ENCODE measurements at places on chromosomes 2 and 18.

- no peak for DNase-seq
Measured at GRCh38 chr2:80329491-80329890, 24.9 kb upstream of the LRRTM1 start.

GRCh38 chr18:55018602-55019001, 59.3 kb upstream of the CCDC68 start:
- no peak for DNase-seq

GRCh38 chr2:217940261-217941220, 62.3 kb downstream of the TNS1 start:
- no peak for DNase-seq

DNA sequence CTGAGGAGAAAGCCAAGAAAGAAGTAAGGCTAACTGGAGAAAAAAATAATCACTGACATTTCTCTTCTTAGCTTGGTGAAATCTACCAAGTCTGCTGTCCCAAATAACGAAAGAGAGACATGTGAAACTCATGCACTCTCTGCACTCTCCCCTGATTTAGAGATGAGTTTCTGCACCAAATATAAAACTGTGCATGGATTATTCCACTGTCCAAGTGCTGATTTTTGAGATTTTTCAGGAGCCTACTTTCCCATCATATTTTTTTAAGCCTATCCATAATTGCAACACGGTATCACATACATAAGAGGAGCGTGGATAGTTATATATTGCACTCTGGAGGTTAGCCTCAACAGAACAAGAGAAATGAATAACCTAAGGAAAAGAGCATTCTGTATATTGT, 10.0 kb upstream of the RIT2 start:
- DNase-seq: no peak

DNA sequence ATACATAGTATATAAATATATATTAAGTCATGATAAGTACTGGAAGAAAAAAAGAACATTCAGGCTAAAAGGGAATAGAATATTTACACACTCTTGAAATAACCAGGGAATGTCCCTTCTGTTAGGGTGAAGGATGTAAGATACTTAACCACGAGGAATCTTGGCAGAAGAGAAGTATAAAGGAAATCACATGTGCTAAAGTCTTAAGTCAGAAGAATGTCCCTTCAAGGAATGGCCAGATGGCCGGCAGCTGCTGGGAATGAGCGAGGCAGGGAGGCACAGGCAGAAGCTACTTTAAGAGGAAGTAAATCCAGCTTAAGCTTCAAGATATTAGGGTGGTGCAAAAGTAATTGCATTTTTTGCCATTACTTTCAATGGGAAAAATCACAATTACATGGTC, 5.5 kb downstream of the CCDC102B start:
- DNase-seq: no peak

DNA sequence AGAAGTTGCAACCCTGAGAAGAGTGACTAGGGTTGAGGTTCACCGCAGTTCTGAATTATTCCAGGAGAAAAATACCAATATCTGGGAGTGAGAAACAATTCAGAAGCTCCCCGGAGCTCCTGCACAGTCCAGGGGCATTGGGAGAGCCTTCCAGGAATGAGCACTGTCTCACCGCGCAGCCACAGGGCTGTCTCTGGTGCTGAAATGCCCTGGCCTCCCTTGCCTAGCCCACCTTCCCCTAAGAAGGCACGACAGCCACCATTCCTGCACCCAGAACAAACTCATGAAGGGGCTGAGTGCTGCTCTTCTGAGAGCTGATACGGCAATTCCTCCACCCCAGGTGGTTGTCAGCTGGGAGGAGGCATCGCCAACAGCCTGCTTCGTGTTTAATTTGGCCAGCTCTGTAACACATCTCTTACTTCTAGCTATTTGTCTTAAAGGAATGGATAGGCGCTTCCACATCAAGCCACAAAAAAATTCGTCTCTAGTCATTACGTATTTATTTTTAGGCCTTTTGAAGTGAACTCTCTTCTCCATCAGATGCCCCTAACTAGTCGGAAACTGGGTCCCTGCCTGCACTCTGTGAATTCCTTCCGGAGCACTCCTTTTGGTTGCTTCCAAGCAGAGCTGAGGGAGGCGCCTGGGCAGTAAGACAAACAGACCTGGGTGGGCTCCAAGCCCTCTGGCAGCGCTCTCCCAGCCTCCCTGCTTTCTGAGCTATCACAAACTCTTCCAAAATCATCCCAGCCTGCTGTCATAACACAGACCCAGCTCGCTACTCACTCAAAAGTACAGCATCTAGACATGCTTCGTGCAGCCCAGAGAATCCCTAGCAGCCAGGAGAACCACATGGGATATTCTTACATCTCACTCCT, 120.5 kb upstream of the CCDC68 start:
- DNase-seq: no peak

DNA sequence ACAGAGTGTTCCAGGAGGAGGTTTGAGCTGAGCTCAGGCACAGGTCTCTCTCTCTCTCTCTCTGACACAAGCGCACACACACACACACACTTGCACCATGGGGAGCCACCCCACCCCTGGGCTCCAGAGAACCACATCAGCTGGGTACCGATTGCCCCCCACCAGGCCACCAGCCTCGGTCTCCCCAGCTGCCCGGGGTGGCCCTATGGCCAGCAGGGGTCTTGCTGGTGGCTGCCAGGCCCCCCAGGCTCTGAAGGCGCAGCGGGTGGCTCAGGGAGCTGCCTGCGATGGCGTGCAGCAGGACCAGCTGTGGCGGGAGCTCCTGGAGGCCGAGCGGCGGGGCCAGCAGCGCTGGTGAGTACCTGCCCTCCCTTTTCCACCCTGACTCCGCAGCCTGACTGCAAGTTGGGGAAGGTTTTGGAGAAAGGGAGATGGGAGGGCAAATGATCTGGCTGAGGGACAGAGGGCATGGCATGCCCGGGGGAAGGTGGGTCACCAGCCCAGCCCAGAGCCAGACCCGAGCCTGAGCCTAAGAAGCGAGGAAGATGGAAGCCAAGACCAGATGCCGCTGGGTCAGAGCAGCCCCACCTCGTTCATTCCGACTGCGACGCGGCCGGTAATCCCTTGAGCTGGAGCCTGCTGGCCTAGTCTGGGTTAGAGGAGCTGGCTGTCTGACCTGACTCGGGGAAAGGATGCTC, 21.9 kb upstream of the SLC66A3 start:
- no peak for DNase-seq

DNA sequence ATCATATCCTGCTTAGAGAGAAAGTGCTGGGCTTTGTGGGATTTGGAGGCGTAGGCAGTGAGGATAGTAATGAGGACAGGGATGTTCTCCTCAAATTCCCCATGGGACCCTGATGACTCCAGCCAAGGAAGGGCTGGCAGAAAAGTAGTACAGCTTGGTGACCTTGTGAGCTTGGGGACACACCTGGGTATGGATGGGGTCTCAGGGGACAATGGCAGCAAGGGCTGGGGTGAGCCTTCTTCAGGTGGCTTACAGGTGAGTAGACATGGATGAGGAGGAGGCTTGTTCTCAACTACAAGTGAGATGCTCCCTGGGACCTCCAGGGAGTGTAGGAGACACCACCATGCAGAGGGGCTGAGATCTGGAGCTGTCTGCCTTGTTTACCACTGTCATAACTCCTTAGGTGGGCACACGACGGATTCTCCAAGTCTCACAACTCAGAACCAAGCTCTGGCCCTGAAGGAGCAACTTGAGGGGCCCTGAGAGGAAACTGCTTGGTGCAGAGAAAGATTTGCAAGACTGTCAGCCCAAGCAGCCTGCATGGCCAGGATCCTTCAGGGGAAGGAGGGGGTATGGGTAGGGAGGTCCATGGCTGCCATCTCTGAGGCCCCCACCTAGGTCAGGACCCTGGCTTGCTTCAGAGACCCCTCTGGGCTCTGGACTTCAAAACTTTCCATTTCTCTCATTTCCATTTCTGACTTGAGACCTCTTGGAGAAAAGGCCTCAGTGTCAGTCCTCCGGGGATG, 262.8 kb downstream of the DYSF start:
- no peak for DNase-seq

DNA sequence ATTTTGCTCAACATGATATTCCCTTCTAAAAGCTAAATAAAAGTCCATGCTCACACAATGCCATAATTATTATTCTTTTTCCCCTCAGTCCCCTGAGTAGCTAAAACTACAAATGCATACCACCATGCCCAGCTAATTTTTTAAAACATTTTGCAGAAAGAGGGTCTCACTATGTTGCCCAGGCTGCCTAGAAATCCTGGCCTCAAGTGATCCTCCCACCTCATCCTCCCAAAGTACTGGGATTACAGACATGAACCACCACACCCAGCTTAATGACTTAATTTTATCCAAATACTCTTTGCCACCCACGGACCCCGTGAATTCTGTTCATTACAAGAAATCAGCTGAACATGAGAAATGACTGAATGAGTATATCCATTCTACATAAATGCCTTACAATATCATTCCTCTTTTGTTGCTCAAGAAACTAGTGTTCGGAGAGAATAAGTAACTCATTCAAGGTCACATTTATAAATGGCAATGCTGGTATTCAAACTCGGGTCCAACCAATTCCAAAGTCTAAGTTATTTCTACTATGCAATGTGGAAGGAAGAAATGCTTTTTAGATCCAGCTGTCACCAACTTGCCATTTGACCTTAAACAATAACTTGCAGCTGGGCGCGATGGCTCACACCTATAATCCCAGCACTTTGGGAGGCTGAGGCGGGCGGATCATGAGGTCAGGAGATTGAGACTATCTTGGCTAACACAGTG, 59.8 kb downstream of the NOL10 start:
- DNase-seq: no peak

DNA sequence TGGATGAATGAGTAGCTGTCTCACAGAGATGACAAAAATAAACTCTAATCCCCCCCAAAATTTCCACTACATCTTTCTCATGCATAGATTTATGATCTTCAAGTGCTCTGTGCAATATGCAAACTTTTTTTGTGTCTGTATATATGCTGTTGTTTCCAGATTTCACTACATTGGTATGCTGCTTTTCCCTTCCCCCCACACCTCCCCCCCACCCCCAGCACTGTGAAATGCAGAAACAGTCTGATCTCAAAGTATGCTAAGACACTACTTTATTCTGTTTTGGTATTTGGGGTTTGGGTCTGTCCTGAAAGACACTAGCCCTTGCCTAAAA, 524 bp upstream of the KLHL14 start:
- DNase-seq: no peak

DNA sequence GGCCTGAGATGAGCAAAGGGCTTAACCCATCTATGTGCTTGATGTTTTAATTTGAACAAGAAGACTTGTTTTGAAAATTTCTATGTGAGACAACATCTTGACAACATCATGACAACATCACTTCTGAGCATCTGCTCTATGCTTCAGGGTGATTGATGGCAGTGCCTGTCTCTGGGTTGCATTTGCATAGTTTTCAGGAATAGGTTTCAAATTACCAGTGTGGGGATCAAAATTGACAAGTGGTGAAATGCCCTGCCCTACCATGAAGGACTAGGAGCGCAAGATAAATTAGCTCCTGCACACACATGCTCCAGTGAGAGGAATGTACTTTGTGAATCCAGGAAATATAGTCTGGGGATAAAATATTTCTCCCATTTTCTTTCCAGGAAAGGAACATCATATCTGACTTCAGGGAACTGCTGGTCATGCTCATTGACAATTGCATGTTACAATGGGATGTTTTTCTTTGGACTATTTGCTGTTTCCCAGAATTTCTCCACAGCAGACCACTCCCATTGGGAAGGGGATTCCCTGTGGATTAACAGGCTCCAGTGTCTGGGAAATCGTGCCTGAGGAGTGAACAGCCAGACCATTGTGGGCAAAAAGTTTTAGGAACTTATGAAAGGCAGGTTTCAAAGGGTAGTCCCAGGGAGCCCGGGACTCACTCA, 45.3 kb upstream of the IL1R2 start:
- no peak for DNase-seq

DNA sequence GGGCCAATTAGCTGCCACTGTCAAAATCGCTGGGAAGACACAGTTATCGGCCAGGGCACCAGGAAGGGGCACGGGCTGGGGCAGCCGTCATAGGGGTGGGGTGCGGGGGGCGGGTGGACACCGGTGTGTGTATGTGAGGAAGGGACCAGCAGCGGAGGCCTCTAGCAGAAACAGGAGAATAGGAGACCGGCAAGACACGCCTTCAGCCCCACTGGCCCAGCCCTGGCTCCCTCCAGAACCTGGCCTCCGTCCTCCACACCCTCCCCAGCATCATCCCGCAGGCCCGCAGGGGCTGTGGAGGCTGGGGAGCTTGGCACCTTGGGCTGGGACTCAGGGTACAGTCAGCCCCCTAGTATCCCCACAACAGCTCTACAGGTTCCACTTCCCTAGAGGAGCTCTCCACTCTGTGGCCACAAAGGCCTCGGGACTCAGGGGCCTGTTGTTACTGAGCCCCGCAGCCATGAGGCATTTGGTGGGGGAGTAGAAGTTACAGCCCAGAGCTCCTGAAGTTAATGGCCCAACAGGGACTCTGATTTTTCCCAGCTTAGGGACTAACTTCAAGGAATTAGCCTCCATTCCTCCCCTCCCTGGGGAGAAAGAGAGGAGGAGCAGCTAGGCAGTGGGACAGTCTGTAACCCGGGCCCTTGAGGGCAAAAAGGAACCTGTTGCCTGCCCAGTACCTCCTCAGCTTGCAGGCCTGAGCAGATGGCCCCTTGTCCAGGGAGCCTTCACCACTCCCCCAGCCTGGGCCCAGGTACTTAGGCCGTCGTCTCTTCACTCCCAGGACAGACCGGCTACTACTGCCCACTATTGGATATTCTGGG, 19.9 kb downstream of the SH2D6 start:
- DNase-seq: no peak

- DNase-seq: no peak
Measured at GRCh38 chr18:39380866-39381265, 1815.3 kb upstream of the CELF4 start.

- no peak for DNase-seq
Measured at GRCh38 chr18:27673861-27674260, 488.8 kb upstream of the CHST9 start.

GRCh38 chr2:35864141-35864540, 491.4 kb upstream of the CRIM1 start:
- no peak for DNase-seq

DNA sequence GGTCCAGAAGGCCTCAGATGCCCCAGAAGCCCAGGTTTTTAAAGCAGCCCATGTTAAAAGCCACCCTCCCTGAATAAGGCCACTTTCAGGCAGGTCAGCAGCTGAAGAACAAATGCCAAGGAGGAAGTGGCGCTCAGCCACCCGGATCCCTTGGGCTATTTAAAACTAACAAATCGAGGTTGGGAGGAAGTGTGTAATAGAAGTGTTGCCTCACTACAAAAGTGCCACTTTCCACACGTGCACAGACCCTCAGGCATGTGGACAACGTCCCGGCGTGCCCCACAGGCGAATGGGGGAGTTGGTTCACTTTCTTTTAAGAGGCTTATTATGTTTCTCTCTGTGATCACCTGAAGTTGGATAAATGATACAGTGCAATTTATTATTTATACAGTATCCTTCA, 173.8 kb upstream of the SALL3 start:
- DNase-seq: no peak

DNA sequence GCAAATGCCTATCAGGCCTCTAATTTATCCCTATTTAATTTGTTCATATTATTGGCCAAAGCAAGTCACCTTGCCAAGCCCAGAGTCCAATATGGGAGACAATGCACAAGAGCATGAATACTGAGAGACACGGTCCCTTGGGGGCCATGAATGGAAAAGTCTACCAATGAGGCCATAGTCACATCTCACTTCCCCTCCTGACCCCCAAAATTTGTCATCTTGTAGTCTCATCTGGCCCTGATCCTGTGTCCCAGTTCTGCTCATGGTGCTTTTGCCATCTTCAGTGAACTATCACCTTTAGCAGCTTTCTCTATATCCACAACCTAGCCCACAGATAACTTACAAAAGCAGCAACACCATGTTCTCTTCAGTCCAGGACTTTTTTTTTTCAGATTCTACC, 302.7 kb upstream of the MGAT5 start:
- DNase-seq: no peak
